Occipital lobe (tissue), 3 donors: ENCODE measurements at places on chromosomes 2 and 18.

DNA sequence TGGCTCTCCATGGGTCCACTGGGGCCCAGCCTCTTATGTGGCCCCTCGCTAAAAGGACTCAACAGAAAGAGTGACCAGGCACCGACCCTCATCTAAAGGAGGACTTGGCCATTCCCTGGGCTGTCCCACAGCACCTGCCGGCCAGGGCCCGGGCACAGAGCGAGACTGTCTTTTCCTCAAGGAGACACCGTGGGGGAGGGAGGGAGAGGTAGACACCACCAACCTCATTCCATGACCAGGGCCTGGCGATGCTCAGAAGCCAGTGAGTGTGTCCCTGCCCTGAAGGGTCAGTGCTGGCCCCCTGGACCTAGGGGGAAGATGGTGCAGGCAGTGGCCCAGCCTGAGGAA lies 39.8 kb upstream of the ALPP start:
- no peak for DNase-seq

DNA sequence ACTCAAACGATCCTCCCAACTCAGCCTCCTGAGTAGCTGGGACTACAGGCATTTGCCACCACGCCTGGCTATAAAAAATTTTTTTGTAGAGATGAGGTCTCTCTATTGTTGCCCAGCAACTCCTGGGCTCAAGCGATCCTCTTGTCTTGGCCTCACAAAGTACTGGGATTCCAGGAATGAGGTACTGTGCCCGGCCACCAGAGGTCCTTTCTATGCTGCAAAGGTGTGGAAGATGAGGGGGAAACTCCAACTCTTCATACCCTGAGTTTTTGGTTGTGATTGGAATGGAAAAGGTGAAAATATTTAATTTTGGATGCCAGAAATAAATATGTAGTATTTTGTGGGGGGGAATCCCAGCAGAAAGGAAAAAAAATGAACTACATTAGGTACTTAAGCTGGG lies 36.0 kb downstream of the MRPL33 start:
- no peak for DNase-seq

- DNase-seq: no peak
Observed at GRCh38 chr2:151410485-151410834, 758 bp downstream of the RIF1 start.

DNA sequence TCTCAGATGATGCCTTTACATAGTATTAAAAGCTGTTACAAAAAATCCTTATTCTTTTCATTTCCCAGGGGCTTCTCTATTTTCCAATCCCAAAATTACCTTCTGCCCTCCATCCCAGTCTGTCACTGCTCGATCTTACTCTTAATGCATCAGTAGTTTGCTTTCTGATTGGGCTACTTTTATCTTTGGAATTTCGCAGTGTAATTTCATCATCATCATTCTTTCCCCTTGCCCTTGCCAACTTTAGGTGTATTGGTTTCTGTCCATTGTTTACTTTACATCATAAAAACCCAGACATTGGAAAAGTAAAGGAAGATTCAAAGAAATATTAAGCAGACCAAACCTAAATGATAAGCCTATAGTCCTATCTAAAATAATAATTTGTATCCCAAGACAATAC lies 457.2 kb downstream of the PIK3C3 start:
- DNase-seq: no peak

DNA sequence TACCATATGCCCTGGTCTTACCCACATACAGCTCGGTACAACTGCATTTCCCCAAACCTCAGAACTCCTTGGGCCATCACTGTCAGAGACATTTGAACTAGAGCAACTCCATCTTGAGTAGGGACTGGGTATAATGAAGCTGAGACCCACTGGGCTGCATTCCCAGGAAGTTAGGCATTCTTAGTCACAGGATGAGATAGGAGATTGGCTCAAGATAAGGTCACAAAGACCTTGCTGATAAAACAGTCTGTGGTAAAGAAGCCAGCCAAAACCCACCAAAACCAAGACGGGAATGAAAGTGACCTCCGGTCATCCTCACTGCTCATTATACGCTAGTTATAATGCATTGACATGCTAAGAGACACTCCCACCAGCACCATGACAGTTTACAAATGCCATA lies 131.3 kb downstream of the PIK3C3 start:
- DNase-seq: no peak

- no peak for DNase-seq
Observed at GRCh38 chr2:84830095-84830494, 50.8 kb downstream of the TRABD2A start.

GRCh38 chr2:200738590-200738989 lies 73.1 kb upstream of the BZW1 start:
- DNase-seq: no peak

GRCh38 chr2:241866790-241867645 lies 2.5 kb upstream of the RTP5 start:
- no peak for DNase-seq

DNA sequence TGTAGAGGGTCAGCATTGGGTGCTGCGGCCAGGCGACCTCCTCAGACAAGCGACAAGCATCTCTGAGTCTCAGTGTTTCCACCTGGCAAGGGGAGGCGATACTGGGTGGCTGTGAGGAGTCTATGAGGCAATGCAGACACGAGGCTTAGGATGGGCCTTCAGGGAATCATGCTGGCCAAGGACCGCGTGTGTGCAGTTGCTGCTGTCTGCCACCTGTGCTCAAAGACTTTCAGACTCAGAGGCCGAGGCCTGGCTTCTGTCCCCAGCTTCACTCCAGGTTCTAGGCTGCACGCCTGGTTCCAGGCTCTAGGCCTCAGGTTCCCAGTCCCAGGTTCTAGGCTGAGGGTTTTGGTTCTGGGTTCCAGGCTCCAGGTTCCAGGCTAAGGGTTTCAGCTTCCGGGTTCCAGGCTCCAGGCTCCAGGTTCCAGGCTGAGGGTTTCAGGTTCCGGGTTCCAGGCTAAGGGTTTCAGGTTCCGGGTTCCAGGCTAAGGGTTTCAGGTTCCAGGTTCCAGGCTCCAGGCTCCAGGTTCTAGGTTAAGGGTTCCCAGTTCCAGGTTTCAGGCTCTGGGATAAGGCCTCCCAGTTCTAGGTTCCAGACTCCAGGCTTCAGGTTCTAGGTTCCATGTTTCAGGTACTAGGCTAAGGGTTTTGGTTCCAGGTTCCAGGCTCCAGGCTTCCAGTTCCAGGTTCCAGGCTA lies 14.8 kb downstream of the LRRFIP1 start:
- DNase-seq: no peak

- DNase-seq: no peak
Observed at GRCh38 chr2:142545036-142545435, 332.4 kb upstream of the KYNU start.

GRCh38 chr2:118852605-118853128 lies 5.2 kb upstream of the EN1 start:
- DNase-seq: no peak

DNA sequence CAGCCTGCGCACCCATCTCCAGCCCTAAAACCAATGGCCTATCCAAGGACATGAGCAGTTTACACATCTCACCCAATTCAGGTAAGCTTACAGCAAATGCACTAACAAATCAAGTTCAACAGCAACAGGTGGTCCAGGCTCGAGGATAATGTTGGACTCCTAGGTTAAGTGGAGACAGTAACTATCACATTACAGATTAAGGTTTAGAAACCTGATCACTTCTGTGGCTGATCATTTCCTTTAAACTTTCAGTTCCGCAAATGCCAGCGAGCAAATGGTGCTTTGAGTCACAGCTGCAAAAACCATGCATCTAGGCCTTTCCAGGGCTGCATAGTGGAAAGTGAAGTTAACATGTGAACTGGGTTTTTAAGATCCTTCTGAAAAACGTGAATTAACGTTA lies 259.4 kb downstream of the GBX2 start:
- DNase-seq: no peak

- no peak for DNase-seq
Observed at GRCh38 chr2:211055438-211055837, 499.0 kb downstream of the CPS1 start.

- DNase-seq: no peak
Observed at GRCh38 chr18:64116571-64117175, 32.2 kb downstream of the LINC00305 start.

DNA sequence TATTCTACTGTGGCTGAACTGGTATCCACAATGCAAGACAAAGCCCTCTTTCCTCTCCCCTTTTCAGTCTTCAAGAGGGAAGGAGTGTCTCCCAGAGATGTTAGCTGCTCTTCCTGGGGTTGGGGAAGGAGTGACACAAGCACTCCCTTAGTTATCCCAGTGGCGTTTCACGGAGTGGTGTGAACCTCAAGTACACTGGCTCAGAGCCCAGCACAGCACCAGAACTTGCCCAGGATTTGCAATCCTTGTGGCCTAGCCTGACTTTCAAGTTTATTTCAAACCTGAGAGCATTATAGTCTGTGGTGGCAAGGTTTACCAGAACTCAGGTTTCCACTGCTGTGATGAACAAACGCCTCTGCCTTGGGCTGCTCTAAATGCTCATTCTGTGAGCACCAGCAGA lies 162.5 kb downstream of the CCDC102B start:
- DNase-seq: no peak

DNA sequence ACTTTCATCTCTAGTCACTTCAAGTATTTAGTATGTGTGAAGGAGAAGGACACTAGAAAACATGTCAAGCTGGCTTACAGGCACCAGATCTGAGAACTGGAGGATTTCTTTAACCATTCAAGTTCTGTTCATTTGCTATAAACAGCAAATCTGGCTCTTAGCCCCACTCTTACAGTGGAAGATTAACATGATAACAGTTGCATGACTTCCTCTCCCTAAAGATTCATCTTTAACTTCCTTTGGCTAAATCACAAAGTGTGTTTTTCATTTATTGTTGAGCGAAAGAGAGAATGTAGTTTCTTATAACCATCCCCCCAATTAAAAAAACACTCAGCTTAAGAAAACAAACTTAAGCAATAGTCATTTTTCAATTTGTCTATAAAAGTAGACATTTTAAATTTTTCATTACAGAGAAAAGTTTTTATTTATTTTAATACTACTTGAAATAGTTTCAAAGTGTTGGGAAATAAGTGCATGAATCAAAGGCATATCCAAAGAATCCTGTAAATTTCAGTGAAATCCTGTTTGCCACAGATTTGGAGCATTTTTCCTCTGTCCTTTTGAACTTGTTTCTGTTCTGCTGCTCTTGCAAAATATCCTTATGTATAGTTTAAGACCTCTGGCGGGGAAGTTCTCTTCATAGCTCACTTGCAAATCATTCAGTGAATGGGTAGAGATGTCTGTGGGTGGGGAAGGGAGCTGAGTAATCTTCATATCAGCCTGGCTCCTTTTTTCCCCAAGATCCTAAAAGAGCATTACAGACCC lies 241.0 kb upstream of the RBBP8 start:
- no peak for DNase-seq

DNA sequence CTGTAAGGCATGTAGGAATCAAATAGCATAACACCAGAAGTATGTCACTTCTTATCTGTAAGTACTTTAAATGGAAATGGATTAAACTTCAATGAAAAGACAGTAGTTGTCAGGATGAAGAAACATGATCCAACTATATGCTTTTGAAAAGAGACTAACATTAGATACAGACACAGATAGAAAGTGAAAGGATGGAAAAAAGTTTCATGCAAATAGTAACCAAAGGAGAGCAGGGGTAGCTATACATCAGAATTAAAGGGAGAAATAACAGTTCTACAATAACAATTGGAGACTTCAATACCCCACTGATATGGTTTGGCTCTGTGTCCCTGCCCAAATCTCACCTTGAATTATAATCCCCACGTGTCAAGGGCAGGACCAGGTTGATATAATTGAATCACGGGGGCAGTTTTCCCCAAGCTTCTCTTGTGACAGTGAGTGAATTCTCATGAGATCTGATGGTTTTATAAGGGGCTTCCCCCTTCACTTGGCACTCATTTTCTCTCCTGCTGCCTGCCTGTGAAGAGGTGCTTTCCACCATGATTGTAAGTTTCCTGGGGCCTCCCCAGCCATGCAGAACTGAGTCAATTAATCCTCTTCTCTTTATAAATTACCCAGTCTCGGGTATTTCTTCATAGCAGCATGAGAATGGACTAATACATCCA lies 205.4 kb upstream of the CDH2 start:
- DNase-seq: no peak

- no peak for DNase-seq
Observed at GRCh38 chr2:215401896-215402379, 33.9 kb downstream of the FN1 start.

GRCh38 chr2:211070547-211070946 lies 514.1 kb downstream of the CPS1 start:
- DNase-seq: no peak

DNA sequence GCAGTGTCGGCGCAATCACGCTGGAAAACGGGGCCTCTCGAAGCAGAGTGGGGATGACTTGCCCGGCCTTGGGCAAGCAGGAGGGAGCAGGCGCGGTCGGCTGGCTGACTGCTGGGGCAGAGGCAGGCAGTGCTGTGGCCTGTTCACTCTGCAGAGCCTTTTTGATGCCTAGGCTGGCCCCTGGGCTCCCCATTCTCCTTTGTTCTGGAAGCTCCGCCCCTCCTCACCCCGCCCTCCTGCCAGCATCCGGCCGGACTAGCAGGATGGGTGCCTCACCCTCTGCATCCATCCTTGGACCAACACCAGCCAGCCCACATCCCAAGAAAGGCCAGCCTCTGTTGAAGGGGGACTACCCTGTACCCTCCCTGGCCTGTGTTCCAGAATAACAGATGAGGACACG lies at the start of gene ASPRV1:
Gene ASPRV1, minus strand, starts transcription at position 136 of the 400 bp plus-strand sequence. CDS start 195 bp downstream, outside the sequence.
- peak; percentile 60 for DNase-seq

GRCh38 chr2:215790523-215791421 lies 222.6 kb downstream of the MREG start:
- no peak for DNase-seq

GRCh38 chr2:187552381-187552780 lies 1.9 kb downstream of the TFPI start:
- no peak for DNase-seq

DNA sequence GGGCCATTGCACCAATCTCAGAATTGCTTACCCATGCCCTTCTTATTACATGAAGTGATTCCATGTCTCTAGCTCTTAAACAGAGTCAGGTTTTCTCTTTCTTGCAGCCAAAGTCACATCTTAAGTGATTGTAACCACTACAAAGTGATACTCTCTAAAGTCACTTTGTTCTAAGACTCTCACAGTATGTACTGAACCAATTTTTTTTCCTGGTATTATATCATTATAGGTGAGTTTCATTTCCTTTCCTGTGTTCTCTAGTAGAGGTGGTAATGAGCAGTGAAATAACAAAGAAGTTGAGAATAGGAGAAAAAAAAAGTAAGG lies 66.3 kb upstream of the DARS1 start:
- no peak for DNase-seq

GRCh38 chr2:217733461-217733860 lies 269.3 kb downstream of the TNS1 start:
- DNase-seq: no peak

DNA sequence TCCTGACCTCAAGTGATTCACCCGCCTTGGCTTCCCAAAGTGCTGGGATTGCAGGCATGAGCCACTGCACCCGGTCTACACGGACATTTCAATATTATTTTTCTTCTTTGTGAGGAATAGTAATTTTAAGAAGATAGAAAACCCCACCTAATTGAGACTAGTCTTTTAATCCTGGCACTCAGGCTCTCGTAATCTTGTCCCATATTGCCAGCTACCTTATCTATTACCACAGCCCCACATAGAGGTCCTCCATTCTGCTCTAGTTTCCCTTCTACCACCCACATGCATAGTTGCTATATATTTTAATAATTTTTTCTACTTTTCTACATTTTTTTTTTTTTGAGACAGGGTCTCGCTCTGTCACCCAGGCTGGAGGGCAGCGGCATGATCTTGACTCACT lies 9.5 kb upstream of the USP14 start:
- DNase-seq: no peak
